M059J (cell line): ENCODE measurements at places on chromosomes 1 and 21. TPM values are rescaled to one million over a fixed set of nuclear protein-coding genes. Genes with fewer than 3 reads are reported as not detected.

- no peak for DNase-seq
These were observed at the start of gene KCNA2 for GRCh38 chr1:110605901-110606656. Gene KCNA2, minus strand, starts transcription at chr1:110606358. Its CDS starts 1,576 bp downstream, at chr1:110604782.

GRCh38 chr1:921011-921837, 2.5 kb upstream of the SAMD11 start:
- peak; percentile 82 for DNase-seq

FUCA1 gene
- 65.9 and 67.4 TPM in 2 replicates for total RNA-seq

OR2M3 gene
- total RNA-seq = not detected in 2 replicates

DNA sequence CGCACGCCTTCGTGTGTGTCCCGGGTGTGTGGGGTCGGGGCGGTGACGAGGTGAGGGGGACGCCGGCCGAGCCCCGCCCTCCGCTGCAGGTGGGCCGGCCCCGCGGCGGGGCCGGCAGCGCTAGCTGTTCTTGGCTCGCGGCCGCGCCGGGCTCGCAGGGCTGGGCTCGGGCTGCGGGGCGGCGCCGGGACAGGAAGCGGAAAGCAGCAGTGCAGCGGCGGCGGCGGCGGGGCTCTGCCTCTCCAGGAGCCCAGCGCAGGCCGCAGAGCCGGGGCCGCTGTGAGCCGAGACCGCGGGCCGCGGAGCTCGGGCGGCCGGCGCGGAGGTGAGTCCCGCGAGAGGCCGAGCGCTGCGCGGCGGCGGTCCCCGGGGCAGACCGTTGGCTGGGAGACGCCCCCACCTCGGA, at the start of gene VANGL1:
Gene VANGL1, plus strand, starts transcription at position 209 of the 406 bp plus-strand sequence. CDS start 9,444 bp downstream, outside the sequence.
- peak; percentile 68 for DNase-seq

DNA sequence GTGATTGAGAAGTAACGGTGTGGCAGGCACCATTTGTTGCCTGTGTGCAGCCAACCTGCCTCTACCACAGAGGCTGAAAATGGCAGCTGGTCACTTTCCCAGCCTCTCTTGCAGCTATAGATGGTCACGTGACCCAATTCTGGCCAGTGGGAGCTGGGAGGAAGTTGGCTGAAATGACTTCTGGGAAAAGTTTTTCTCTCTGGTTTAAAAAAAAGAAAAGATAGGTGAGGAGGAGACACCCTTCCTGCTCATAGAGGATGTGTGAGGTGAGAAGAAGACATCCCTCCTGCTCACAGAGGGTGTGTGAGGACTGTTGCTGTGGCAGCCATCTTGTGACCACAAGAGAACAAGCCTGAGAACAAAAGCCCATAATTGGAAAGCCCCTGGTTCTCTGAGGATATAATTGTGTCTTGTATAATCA, 122.8 kb downstream of the SYF2 start:
- DNase-seq = no peak

DNA sequence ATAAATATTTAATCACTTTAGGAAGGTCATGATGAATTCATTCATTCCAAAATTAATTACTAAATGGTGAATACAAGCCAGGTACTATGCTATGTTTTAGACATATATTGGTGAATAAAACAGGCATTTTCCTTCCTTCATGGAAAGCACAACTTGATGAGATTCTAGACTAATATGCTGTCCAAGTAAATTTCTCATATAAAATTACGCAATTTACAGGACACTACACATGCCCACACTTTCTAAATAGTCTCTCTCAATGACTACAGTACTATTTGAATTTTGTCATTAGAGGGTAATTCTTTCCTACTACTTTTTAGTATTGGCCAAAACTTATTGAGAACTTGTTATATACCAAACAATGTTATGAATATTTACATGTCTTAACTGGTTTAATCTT, 150.6 kb downstream of the CRB1 start:
- DNase-seq = no peak

DNA sequence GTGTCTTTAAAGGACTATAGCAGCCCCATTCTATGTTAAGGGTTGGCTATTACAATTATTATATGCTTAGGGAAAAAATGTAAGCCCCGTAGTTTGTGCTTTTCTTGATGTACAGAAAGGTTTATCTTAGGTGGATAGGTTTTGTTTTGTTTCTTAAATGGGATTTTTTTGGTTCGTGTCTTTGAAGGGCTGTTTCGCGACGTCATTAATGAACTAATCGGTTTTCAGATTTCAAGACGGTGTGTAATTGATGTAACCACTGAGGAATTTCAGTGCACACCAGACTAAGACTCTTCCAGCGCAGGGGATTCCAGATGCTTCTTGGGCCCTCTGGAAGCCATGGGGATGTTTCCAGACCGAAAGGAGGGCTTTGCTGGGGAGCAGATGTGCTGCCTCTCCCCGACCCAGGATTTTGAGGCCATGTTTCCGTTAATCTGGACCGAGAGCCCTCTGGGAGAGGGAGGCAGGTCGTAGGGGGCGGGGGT, 4.8 kb upstream of the SIM2 start:
- no peak for DNase-seq

DEPDC1 gene
- total RNA-seq = 58.4 and 62.6 TPM in 2 replicates
